Activated B cell treated with CpG ODN at 0.5 μM for 24 hours (primary cell): ENCODE measurements at places on chromosomes 11 and 22. TPM values are rescaled to one million over a fixed set of nuclear protein-coding genes. Genes with fewer than 3 reads are reported as not detected.

GRCh38 chr22:49239264-49240015, 588.2 kb downstream of the BRD1 start:
- DNase-seq: no peak

- no peak for DNase-seq
Measured at GRCh38 chr22:32822179-32822877, 20.8 kb downstream of the TIMP3 start.

- no peak for DNase-seq
Measured at GRCh38 chr11:110909336-110909735, 197.1 kb upstream of the ARHGAP20 start.

- DNase-seq: no peak
Measured at GRCh38 chr11:86571273-86571948, 101.0 kb downstream of the ME3 start.

DNA sequence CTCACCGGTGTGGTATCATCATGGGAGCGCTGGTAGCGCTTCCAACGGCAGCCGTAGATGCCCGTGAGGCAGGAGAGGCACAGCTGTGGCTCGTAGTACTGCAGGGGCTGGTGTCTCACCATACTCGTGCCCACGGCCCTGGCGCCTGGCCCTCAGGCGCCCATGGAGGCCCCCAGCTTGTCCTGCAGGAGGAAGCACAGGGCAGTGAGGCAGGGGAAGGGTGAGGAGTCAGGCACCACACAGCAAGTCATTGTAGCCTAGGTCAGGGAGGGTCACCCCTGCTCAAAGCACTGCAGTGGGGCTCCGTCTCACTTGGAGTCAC, 44.6 kb upstream of the KLHL35 start:
- no peak for DNase-seq

DNA sequence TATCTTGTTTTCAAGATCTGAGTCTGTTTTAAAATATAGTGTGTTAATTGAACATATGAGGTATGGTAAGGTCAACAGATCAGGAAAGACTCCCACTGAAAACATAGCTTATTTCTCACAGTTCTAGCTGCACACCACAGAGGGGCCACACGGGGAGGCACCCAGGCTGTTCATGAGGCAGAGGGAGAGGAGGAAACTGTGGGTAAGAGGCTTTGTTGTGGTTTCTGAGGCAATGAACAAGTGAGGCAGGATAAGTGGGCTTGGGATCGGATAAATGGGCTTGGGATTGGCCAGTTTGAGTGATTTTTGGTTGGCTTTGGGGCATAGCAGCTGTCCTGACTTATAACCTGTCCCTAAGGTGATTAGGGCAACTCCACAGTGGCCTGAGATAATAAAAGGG, 242.1 kb downstream of the LUZP2 start:
- no peak for DNase-seq

HTR3A gene
- 15.3 and 15.6 TPM in 2 replicates for total RNA-seq

SLC6A5 gene
- total RNA-seq: not detected in 2 replicates

C11orf97 gene
- total RNA-seq: not detected in 2 replicates

ZBTB3 gene
- total RNA-seq: 17.6 and 19.9 TPM in 2 replicates
